Cortex of kidney (tissue), 1 donor: ENCODE measurements at places on chromosomes 5 and 9.

DNA sequence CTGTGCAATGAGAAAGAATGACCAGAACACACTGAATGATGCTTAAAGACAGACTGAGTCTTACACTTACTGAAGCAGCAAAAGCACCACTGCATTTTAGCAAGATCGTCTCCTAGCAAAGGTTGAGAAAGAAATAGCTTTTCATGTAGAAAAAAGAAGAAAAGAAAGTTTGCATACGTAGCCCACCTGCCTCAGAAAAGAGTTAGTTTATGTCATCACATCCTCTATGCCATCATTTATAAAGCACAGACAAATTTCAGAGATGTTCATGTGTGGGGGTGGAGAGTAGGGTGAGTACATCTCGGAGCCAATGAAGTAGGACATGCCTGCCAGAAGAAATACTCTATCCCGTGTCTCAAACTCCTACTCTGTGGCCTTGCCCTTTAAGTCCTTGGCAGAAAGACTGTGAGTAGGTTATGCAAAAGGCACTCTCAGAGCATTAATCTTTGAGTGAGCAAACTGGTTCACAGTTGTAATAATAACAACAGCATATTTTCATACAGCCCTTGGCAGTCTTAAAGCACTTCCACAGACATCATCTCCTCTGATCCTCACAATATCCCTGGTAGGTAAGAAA lies 22.4 kb downstream of the NRG2 start:
- no peak for DNase-seq

DNA sequence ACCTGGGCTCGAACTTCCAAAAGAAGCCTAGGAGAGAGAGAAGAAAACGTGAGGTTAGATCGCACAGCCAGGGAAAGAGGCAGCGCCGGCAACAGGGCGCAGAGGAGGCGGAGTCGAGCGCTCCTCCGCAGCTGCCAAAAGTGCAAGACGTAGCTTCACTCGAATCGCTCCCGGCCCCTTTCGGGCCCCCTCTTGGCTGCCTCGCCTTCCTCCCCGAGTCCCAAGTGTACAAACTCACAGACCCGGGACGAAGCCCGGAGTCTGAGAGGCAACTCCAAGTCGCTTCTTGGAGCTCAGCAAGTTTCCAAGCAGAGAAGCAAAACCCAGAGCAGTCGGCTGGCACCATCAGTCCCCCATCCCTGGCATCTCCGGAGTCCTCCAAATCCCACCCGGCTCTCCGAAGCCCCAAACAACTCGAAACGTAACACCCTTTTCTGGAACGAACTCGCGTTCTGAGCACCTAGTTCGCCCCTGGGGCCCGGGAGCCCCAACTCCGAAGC lies 1.2 kb downstream of the MIER3 start:
- DNase-seq = no peak

GRCh38 chr9:122265149-122265915 lies 650 bp downstream of the MRRF start:
- no peak for DNase-seq

- no peak for DNase-seq
Observed at GRCh38 chr5:39249564-39250274, 30.4 kb upstream of the FYB1 start.

GRCh38 chr9:23779220-23779619 lies 46.8 kb downstream of the ELAVL2 start:
- DNase-seq = no peak

DNA sequence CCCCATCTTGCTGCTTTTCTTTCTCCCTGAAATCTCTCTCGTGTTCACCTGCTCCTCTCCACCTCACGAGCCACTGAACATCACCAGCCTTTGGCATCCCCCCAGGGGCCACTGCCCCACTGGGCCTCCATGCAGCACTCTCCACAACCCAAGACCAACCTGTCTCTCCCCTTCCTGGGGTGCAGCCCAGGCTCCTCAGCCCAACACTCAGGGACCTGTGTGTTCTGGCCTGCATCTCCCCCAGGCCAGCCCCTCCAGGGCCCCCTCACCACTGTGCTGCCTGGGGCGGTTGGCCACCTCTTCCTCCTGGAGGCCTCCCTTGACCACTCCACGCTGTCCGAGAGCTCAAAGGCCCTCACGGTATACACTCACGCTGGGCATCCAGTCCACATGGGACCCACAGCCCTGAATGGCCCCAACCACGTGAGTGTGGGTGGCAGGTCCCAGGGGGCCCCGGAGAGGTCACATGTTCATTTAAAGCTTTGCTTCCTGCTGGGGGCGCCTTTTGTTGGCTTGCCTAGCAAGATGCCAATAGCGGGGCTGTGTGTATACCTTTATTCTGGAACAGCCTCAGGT lies 453 bp upstream of the DOK3 start:
- DNase-seq = no peak

DNA sequence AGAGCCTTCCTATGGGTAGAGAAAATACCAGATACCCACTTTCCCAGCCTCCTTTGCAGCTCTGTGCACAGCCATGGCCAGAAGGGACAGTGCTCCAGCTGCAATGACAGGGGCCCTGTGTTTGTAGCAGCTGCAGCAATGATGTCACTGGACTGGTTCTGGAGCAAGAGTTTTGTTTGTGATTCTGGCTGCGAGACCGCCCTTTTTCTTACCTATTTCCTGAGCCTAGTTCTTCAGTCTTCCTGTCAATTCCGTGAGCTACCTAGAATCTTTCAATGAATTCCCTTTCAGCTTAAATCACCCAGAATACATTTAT lies 10.0 kb upstream of the BOD1 start:
- DNase-seq = no peak

- DNase-seq = no peak
Observed at GRCh38 chr5:84384604-84385575, at the start of gene EDIL3. Gene EDIL3 (minus strand): TSS chr5:84384880. CDS start chr5:84384374, 506 bp downstream.

GRCh38 chr5:143601357-143601756 lies 197.9 kb upstream of the NR3C1 start:
- DNase-seq = no peak

- DNase-seq = no peak
Observed at GRCh38 chr9:118558026-118558425, 811.2 kb downstream of the BRINP1 start.
